ENCODE measurements at places on chromosomes 4 and X.

GRCh38 chr4:123397144-123398065, 810 bp downstream of the SPRY1 start:
- DNase-seq: peak; percentile 38

GRCh38 chrX:74421740-74422352, 553 bp downstream of the SLC16A2 start:
- no peak for DNase-seq

GRCh38 chr4:149910604-149911350, 95.1 kb upstream of the IQCM start:
- DNase-seq: no peak

DNA sequence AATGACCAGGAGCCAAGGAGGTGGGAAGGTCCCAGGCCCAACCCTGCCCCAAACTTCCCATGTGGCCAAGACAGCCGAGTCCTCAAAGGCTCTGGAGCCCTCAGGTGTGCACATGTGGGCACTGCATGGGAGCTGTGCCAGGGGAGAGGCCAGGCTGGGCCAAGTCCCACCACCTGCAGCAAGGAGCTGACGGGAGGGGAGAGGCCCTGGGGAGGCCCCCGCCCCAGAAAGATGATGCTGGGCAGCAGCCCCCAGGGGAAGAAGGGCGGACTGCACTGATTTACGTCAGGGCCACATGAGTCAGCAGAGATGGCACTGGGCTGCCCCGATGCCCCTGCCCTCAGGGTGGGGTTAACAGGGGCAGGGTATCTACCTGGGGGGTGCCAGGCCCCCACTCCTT, 1.4 kb downstream of the L1CAM start:
- DNase-seq: peak; percentile 1

GRCh38 chrX:153190381-153190780, 11.3 kb downstream of the MAGEA1 start:
- DNase-seq: no peak

Data from NCI-H748 treated with DMSO at 0.1 percent for 48 hours (cell line).